ENCODE measurements at places on chromosomes 6 and 20. TPM values are rescaled to one million over a fixed set of nuclear protein-coding genes. Genes with fewer than 3 reads are reported as not detected.

The DUSP15 gene
- total RNA-seq: 1.0 TPM

The ASIP gene
- not detected for total RNA-seq

The FOXC1 gene
- 6.5 TPM for total RNA-seq

The TUBB2A gene
- 76.4 TPM for total RNA-seq

The MYLK4 gene
- 0.14 TPM for total RNA-seq

The BACH2 gene
- total RNA-seq: 0.30 TPM

The DAAM2 gene
- total RNA-seq: 0.02 TPM

The ARFGEF3 gene
- 0.70 TPM for total RNA-seq

The PRR18 gene
- total RNA-seq: 0.07 TPM

The TCP11 gene
- not detected for total RNA-seq

The R3HDML gene
- 0.55 TPM for total RNA-seq

The HSPA1B gene
- total RNA-seq: 109 TPM

The POU5F1 gene
- 4.5 TPM for total RNA-seq

The PSORS1C1 gene
- total RNA-seq: 5.7 TPM

The FAM209B gene
- total RNA-seq: 0.42 TPM

The CTCFL gene
- total RNA-seq: not detected

The FARS2 gene
- total RNA-seq: 11.9 TPM

The CD2AP gene
- total RNA-seq: 18.5 TPM

The RIN2 gene
- total RNA-seq: 40.3 TPM

The WFDC10B gene
- not detected for total RNA-seq

The EEF1A1 gene
- 7,930 TPM for total RNA-seq

The MOG gene
- total RNA-seq: not detected

The SF3B5 gene
- total RNA-seq: 225 TPM

The BMP7 gene
- 0.57 TPM for total RNA-seq

The PTCRA gene
- not detected for total RNA-seq

The C6orf141 gene
- total RNA-seq: 23.4 TPM

The MOXD1 gene
- total RNA-seq: 1.8 TPM

The AAR2 gene
- 46.0 TPM for total RNA-seq

The UST gene
- 2.9 TPM for total RNA-seq

The LGSN gene
- 4.8 TPM for total RNA-seq

All from A549 treated with DMSO at 1 μM for 4 hours (cell line).